ENCODE measurements at places on chromosomes 1 and 21. TPM values are rescaled to one million over a fixed set of nuclear protein-coding genes. Genes with fewer than 3 reads are reported as not detected.

GRCh38 chr1:176379626-176380339, 83.2 kb upstream of the PAPPA2 start:
- DNase-seq, result no peak

TFF1 gene
- not detected for polyA plus RNA-seq

- peak; percentile 55 for DNase-seq
Measured at GRCh38 chr1:27872802-27873551, 633 bp downstream of the THEMIS2 start.

FAM76A gene
- polyA plus RNA-seq, result 2.9 TPM

DNA sequence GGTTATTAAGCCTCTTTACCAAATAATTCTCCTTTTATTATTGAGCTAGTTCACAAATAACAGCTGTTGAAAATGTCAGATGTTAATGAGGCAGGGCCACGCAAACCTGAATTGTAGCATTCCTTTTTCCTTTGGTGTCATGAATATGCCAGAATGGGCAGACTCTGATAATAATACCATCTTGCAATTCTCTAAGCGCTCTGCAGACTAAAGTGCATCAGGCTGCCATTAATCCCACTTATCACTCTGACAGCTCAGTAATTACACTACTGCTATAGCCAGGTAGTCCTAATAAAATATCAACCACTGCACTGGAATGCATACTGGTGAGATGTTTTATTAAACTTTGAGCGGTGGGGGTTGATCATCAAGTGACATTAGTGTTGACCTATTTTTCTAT, 177.7 kb downstream of the DPYD start:
- no peak for DNase-seq

SYT2 gene
- 0.03 TPM for polyA plus RNA-seq

GRCh38 chr21:26715878-26716506, 129.2 kb downstream of the ADAMTS1 start:
- peak; percentile 48 for DNase-seq

DNA sequence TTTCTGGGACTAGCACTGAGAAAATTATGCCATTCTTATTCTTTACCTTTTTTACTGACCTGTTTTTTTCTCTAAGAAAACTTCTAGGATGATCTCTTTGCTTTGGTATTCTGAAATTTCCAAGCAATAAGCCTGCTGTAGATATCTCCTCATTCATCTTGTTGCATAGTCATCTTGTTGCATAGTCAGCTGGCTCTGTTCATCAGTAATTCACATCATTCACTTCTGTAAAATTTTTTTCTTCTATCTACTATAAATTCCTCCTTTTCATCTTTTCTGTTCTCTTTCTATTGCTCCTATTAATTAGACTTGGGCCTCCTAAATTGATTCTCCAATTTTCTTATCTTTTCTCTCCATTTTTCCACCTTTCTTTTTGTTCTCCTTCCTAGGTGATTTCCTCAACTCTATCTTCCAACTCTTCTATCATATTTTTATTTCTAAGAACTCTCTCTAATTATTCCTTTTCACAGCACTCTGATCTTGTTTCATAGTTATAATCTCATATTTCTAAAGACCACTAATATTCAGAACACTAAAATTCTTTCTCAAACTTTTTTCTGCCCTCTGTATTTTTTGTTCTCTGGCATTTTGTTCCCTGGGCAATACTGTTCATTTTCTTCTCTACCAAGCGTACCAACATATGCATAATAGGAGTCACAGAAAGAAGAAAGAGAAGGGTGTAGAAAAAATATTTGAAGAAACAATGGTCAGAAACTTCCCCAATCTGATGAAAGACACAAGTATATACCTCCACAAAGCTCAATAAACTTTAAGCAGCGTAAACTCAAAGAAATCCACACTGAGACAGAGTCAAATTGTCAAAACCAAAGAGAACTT, 17.7 kb downstream of the TUT4 start:
- no peak for DNase-seq

All from SK-N-SH (cell line).